ENCODE measurements at places on chromosomes 5 and 9.

DNA sequence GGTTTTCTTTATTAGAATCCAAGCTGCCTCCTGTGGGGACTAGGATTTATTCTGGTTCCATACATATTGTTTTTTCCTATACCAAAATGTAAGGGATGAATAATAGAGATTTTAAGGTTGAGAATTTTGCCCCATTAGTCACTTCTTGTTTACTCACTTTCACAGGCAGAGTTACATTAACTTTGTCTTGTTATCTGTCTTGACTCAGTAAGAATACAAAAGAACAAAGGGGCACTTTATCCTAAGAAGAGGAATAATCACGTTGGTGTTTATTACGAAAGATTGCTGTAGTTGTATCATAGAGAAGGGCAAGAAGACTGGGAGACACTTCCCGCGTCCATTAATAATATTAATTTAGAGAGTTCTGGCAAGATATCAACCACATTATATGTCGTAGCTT lies 599.7 kb upstream of the FTMT start:
- DNase-seq: no peak

- DNase-seq: no peak
These were observed 1.4 kb upstream of the HSDL2 start for GRCh38 chr9:112378328-112379176.

- no peak for DNase-seq
These were observed 70.4 kb upstream of the SIMC1 start for GRCh38 chr5:176167800-176168199.

DNA sequence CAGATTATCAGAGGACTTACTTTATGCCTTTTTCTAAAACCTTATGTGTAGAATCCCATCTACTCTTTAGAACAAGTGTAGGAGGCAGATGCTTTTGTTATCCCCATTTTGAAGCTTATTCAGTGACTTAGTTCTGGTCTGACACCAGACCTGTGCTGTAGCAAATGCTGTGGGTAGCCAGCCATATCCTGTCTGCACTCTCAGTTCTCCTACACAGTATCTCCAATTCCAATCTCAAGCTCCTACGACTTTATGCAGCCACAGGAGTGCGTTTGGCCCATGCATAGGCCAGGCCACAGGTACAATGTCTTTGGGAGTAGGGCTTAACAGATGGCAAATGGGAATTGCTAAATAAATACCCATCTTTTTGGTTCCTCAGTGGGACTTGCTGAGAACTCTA lies 292.6 kb downstream of the MCTP1 start:
- no peak for DNase-seq

DNA sequence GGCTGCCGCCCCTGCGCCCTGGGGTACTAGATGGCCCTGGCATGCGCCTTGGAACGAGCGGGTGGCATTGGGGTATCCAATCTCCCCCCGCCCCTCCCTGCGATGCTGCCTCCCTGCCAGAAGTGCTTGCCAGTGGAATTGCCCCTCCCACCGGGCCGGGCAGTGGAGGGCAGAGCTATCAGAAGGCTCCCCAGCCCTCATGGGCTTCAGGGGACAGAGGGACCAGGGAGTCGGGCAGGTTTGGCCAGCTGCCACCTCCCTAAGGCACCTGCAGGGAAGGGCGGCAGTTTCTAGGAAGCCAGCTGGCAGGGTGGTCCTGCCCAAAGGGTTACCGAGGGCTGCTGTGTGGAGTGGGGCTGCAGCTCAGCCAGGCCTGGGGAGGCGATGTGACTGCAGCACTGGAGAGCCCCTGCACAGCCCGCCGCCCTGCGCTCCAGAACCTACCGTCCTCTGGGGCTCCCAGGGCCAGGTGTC lies 52.8 kb upstream of the EGFL7 start:
- no peak for DNase-seq

DNA sequence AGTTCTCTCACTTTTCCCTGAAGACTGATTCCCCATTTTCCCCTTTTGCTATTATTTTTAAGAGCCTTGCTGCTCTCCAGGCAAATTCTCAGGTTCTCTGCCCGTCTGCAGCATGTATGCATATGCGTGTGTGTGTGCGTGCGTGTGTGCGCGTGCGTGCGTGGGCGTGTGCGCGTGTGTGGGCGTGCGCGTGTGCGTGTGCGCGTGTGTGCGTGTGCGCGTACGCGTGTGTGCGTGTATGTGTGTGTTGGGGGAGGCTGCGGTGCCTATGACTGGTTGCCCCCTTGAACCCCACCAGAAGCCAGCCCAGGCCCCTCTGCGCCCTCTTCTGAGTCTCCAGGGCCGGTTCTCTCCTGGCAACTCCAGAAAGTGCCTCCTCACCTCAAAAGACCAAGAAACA lies 987 bp upstream of the FOXI1 start:
- DNase-seq: no peak

DNA sequence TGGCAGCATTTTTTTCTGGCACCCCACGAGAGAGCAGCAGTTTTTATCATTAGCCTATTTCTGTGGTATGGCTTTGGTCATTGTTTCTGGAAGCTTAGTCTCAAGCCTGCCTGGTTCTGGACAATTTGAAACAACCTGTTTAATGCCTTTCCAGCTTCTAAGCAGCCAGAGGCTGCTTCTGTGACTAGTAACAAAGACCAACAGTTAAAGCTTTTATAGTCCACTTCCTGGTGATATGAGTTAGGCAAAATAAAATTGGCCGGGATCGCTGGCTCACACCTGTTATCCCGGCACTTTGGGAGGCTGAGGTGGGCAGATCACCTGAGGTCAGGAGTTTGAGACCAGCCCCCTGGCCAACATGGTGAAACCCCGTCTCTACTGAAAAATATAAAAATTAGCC lies 24.0 kb downstream of the LYRM7 start:
- DNase-seq: no peak

DNA sequence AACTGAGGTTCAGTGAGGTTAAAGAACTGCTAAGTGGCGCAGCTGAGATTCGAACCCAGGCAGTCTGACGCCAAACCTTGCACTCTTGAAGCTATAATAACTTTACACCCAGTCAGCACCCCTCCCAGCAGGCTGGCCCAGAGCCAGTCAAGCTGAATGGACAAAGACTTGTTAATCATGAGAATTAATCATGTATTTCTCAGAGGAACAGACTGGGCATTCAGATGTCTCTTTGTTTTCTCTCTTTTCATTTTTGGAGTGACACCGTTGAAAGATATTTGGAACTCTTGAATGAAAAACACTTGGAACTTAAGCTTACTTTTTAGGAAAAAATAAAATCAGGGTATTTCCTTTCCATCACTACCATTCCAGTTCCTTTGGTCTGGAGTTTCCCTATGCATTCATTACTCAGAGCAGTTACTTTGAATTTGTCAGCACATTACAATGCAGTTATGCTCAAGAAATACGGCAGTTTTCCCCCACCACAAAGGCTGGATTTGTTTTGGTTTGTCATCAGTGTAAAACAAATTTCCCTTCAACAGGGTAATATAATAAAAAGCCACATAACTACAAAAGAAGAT lies 22.6 kb upstream of the MAMDC2 start:
- no peak for DNase-seq

DNA sequence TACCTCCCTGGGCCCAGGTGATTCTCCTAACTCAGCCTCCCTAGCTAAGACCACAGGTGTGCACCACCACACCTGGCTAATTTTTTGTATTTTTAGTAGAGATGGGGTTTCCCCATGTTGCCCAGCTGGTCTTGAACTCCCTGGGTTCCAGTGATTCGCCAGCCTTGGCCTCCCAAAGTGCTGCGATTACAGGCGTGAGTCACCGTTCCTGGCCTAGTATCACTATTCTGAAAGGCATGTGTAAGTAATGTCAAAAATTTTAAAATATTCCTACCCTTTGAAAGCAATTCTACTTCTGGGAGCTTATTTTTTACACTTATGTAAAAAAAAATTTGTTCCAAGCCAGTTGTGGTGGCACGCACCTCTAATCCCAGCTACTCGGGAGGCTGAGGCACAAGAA lies 27.1 kb upstream of the TLE1 start:
- DNase-seq: no peak

DNA sequence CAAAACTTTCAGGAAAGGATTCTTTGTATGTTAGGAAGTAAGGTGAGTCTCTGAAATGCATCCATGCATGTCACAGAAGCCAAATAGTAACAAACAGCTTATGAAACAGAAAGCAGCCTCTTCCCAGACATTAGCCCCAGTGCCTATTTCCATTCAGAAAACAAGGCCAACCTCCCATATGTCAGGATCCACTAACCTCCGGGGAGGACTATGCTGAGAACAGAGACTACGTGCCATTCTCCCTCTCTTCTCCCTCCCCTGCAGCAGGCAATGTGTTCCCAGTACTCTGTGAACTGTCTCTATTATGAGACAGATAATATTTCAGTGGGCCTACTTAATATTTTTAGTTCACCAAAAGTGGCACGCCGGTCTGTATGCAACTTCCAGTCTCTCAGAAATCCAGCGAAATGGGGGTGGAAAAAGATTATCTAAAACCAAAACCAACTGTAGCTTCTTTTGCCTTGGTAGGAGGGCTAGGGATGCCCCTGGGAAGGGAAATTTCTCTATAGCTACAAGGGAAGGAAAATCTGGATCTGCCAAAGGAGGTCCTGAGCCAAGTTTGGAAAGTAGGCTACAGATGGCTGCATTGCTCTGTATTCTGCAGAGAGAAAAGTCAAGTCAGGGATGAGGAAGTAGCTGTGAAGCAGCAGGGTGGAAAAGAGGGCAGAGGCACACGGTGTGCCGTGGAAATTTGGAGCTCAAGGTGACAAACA lies 42.0 kb downstream of the VLDLR start:
- DNase-seq: no peak

DNA sequence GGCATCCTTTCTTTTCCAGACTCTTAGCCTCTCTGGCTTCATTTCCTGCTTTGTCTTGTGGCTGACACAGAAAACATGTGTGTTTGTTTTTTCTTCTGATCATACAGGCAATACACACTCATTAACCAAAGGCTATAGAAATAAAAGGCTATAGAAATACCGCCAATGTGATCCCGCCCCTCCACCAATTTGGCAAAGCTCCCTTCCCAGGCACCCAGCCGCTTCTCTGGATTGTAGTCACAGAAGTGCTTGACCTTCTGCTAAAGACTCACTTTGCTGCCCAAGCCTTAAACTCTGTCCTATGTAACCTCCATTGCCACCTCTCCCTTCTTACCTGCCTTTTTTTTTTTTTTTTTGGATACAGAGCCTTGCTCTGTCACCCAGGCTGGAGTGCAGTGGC lies 5.3 kb downstream of the TXNDC15 start:
- no peak for DNase-seq

DNA sequence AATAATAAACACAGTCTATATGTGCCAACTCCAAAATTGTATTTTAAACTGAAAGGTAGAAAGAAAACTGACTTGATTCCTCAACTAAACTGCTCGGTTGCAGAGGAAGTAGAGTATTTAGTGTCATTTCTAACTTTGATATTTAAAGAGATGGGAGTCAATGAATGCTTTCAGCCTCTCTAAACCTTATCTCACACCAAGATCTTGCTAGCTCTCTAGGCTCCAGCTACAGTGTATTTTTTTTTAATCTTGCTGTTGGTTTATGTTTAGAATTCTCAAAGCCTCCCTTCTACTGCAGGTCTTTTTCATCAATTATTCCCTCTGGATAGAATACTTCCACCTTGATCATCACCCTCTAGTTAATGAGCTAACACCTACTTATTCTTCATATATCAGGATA lies 419.4 kb upstream of the ZNF462 start:
- DNase-seq: no peak

DNA sequence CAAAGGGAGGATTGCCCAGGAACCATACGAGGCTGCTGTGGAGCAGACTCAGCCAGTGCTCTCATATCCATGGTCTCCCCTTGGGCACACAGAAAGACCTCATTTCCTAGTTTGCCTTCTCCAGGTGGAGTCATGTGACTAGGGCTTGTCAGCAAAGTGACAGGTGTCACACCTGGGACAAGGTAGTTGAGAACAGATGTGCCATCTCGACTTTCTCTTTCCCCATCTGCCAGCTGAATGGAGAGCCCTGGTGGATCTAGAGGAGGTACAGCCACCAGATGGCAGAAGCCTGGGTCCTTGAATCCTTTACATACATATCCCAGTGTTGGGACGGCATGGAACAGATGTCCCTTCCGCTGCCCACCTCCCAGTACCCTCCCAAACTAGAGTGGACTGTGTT lies 42.9 kb upstream of the ALDOB start:
- no peak for DNase-seq

DNA sequence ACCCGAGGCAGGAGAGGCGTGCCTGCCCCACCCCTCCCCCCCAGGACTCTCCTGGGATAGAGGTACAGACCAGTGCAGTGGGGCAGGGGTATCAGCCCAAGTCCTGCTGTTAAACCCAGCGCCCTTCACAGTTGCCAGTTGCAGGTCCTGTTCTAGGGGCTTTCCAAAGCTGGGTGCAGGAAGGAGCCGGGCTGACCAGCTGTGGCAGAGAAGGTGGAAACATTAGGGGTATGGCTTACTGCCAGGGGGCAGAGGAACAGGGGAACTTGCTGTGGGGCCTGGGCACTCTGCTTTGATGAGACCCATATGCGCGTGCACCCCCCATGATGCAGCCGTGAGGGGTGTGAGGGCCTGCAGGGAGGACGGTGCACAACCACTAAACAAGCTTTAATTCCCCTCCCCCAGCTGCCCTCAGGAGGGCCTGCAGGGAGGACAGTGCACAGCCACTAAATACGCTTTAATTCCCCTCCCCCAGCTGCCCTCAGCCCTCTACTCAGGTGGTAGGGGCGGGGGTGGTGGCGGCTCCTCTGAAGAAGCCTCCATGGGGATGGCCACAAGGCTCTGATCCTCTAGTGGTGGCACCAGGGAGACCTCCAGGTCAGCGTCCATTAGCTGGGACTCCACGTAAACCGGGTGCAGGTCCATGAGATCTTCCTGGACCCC lies 766 bp upstream of the LRRC26 start:
- DNase-seq: no peak

DNA sequence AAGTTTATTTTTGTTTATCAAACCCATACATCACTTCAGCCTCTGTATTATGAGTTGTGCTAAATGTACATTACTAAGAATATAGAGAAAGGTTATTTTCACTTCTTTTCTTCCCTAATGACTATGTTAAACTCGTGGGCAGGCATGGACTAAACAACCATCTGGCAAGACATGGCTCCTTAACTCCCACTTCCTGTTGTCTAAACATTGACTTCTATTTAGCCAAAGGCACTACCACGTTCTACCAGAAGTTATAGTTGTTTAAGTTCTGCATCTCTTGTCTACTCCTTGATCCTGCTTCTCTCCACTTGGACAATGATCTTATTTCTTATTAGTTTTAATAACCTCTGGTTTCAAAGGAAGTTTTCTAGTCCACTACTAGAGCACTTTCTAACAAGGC lies 136.1 kb downstream of the MACIR start:
- no peak for DNase-seq

- DNase-seq: no peak
These were observed 308.6 kb upstream of the EDIL3 start for GRCh38 chr5:84693256-84693655.

- DNase-seq: no peak
These were observed 321.0 kb downstream of the ACTL7B start for GRCh38 chr9:108534741-108535140.

DNA sequence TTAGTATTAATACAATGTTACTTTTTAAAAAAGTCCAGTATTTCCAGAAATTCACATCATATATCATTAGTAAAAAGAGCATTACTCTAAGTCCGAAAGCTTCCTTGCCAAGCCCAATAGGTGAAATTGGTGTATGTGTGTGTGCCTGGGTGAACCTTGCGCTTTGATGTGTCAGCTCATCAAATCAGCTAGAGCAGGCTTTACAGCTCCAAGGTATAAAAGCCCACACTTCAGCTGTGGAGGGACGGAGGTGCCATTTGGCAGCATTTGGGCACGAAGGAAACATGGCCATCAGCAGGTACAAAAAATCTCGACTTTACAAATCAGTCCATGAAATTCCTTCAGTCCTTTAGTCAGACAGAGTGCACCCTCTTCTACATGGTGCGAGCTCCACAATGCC lies 76.5 kb upstream of the IL7R start:
- DNase-seq: no peak

Measured in activated CD8-positive, alpha-beta memory T cell treated with anti-CD3 and anti-CD28 coated beads for 1 hour (primary cell).